Naive B cell (primary cell): ENCODE measurements at places on chromosomes 16 and 17. TPM values are rescaled to one million over a fixed set of nuclear protein-coding genes. Genes with fewer than 3 reads are reported as not detected.

GRCh38 chr17:57722704-57723043, 22.4 kb downstream of the CCDC182 start:
- no peak for DNase-seq

- DNase-seq, result no peak
These were observed 604.7 kb upstream of the SALL1 start for GRCh38 chr16:51755577-51756355.

- DNase-seq, result peak; percentile 97
These were observed 6.8 kb downstream of the UBALD2 start for GRCh38 chr17:76271669-76272540.

GRCh38 chr16:83973581-83974385, 5.7 kb downstream of the NECAB2 start:
- no peak for DNase-seq

DNA sequence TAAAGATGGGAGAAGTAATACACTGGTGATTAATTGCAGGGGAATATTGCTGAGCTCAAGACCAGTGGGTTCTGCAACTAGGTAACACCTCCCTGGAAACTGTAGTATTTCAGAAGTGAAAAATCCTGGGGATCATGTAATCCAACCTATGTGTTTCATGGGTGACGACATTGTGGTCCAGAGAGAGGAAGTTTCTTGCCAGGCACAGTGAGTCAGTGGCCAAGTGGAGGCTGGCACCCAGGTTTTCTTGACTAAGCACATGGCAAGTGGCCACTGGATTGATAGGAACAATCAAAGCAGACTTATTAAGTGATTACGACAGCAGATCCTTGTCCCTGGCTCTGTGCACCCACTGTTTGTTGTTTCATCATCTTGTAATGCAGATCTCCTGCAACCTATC, 14.6 kb upstream of the CIITA start:
- DNase-seq, result no peak

GRCh38 chr17:5033352-5034015, 1.7 kb downstream of the SLC52A1 start:
- no peak for DNase-seq

- DNase-seq, result no peak
These were observed 1747.9 kb downstream of the TP53TG3F start for GRCh38 chr16:35207059-35207999.

DNA sequence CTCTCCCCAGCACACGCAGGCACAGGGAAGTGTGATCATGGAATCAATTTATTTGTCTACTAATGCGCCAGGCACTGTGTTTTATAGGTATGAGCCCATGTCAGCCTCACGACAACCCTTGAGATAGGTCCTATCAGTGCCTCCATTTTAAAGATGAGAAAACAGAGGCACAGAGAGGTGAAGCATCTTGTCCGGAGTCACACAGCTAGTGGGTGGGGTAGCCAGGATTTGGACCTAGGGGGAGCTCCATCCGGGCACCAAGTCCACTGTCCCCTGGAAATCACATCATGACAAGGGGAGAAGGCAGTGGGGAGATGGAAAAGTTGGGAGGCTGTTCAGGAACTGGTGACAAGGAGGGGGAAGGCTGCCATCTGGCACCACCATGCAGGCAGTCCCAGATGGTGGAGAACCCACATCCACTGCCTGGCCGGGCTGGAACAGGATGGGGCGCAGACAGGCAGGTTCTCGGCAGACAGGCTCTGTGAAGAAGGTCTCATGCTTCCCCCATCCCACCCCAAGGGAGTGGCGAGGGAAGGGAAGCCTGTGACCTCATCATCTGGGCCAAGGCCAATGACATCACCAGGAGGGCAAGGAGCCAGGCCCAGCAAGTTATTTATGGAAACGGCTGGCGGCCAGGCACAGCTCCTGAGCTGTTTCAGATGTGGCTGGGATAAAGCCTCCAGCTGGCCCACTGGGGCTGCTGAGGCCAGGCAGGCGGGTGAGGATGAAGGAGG, 126.0 kb upstream of the SDK2 start:
- no peak for DNase-seq

GRCh38 chr16:951660-952301, 19.0 kb downstream of the LMF1 start:
- DNase-seq, result no peak

- no peak for DNase-seq
These were observed 5.1 kb downstream of the GGA2 start for GRCh38 chr16:23505180-23505665.

DNA sequence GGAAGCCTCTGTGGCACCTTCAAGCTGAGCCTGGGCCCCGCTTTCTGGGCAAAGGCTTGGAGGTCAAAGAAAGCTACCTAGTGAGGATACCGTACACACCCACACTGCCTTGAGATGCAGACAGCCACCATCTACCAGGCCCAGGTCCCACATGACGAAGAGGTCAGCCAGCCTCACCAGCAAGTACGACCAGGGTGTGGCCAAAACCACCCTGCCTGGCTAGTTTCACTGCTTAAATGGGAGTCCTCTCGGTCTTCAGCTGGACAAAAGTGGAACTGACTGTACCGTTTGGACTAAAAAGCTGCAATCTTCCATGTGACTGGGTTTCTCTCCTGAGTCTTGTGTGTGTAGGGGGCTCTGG, 21.6 kb downstream of the VASN start:
- DNase-seq, result no peak

- peak; percentile 78 for DNase-seq
These were observed 9.5 kb downstream of the MTMR4 start for GRCh38 chr17:58504826-58505351.

- DNase-seq, result no peak
These were observed 828 bp downstream of the EMP2 start for GRCh38 chr16:10579575-10579964.

GRCh38 chr16:81647527-81647926, 131.6 kb upstream of the PLCG2 start:
- no peak for DNase-seq

GRCh38 chr16:6510261-6510660, 822.4 kb upstream of the RBFOX1 start:
- DNase-seq, result no peak

GRCh38 chr16:15701975-15702970, 52.2 kb downstream of the NDE1 start:
- no peak for DNase-seq

- DNase-seq, result peak; percentile 56
These were observed 7.8 kb upstream of the PDK2 start for GRCh38 chr17:50087246-50087911.

- no peak for DNase-seq
These were observed 15.4 kb downstream of the PLLP start for GRCh38 chr16:57268804-57269800.

GRCh38 chr16:54194334-54194743, 92.2 kb downstream of the IRX3 start:
- DNase-seq, result no peak

DNA sequence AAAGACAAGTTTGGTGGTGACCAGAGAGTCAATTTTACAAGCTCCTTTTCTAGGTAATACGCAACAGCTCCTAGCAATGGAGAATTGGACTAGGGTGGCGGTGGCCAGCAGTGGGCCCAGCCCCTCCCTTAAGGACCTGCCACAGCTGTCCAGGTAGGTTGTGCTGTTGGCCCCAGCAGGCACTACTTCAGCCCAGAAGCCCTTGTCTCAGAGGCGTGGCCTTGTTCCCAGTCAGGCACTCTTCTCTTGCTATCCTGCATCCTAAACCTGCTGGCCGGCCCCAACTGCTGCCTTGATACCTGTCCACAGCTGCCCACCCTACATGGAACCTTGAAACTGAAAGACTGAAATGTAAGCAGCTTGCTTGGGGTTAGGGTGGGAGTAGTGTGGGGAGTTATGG, 989 bp upstream of the GALK1 start:
- DNase-seq, result no peak

- no peak for DNase-seq
These were observed 35.6 kb downstream of the YPEL2 start for GRCh38 chr17:59366773-59367656.

DNA sequence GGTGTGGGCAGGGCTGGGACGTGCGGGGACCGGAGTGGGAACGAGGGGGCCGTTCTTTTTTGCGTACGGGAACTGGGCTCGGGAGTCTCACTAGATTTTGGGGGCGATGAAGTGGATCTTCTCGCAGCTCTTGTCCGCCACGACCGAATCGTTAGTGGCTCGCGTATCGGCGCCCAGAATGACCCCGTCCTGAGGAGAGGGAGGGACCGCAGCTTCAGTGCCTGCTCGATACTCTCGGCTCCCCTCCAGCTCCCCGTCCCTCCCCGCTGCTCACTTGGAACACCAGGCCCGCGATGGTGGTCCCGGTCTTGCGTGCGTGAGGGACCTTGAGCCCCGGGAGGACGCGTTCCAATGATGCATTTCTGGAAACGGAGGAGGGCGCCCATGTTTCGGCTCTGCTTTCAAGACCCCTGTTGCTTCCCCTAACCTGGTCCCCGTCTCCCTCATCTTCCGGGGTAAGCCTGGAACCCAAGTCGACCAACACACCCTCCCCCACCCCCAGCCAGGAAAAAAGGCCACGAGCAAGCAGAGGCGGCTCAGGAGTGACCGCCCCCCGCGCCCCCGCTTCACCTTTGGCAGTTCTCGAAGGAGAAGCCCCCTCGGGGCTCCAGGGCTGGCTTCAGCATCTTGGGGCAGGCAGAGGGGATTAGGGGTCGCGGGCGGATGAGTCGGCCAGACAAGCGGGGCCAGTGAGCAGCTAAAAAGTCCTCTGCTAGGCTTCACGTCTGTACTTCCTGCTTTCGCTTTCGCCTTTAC, at the start of gene PSMB10:
TSS of gene PSMB10 (minus strand) at position 727 of the 756 bp plus-strand sequence. CDS start at position 626, 101 bp downstream.
- no peak for DNase-seq

DNA sequence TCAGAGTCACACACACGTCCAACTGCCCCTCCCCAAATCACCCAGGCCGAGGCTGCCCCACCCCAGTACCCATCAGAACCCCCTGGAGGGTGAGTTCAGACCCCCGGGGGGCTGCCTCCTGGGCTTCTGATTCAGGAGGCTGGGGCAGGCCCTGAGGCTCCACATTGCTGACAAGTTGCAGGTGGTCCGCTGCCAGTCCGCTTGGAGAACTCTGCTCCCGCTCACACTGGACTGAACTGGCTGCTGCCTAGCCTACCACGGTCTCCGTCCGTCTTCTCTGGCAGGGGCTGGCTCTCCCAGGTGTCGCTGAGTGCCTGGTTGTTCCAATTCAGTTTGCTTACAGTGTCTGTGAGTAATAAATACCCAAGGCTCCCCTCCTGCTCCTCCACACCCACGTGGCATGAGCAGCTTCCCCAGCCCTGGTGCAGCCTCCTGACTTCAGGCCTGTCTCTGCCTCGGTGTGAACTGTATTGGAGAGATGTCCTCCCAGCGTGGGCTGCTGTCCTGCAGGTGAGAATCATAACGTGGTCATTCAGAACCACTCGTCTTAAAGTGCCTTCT, 163.4 kb downstream of the LAT start:
- DNase-seq, result no peak

DNA sequence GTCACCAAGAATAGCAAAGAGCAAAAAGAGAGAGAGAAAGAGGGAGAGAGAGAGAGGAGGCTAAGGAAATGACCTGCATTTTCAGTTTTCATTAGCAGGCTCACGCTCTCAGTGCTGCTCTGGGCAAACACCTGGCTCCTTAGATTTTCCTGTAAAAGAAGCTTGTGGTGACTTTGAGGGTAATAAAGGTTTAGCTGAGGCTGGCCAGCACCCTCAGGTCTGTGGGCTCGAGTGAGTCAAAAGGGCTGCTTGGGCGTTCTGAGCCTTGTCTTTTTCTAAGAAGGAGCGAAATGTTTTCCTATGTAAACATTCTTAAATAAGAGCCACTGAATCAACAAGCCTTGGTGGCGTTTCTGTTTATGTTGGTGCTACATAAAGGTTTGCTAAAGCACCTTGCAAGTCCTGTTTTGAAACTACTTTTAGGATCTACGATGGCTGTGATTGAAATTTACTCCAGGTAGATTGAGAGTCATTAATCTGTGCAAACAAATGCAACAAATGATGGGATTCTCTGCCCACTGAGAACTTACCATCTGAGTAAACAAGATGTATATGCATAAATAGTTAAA, 38.8 kb downstream of the SHISA6 start:
- no peak for DNase-seq

DNA sequence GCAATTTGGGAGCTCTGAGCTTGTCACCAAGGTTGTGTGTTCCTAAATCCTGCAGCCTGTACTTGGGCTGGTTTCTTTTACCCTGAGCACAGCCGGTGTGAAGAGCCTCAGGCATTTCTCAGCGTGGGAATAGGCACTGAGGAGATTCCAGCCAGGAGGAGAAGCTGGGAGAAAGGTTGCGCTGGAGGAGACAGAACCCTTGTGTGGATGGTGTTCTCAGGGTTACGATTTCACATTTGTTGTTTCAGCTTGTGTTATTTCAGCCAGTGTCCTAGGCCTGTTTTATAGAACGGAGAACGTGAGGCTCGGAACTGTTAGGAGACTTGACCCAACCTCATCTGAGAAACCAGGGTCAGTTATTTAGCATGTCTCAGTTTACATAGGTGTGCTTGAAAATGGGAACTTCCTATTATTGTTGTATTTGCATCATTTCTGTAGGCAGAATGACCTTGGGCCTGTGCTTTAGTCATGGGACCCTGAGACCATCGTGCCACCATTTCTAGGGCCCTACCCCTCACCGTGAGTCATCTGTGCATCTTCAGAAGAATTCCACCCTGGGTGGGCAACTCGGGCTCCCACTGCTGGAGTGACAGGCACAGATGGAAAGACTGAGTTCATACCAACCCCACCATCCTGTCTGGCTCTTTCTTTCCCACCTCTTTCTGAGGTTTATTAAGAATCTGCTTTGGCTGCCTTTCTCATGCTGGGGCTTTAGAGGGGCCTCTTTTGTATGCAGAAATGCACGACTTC, 134.9 kb downstream of the MSI2 start:
- DNase-seq, result no peak

- no peak for DNase-seq
These were observed 3.3 kb downstream of the LUC7L3 start for GRCh38 chr17:50722746-50723145.

DNA sequence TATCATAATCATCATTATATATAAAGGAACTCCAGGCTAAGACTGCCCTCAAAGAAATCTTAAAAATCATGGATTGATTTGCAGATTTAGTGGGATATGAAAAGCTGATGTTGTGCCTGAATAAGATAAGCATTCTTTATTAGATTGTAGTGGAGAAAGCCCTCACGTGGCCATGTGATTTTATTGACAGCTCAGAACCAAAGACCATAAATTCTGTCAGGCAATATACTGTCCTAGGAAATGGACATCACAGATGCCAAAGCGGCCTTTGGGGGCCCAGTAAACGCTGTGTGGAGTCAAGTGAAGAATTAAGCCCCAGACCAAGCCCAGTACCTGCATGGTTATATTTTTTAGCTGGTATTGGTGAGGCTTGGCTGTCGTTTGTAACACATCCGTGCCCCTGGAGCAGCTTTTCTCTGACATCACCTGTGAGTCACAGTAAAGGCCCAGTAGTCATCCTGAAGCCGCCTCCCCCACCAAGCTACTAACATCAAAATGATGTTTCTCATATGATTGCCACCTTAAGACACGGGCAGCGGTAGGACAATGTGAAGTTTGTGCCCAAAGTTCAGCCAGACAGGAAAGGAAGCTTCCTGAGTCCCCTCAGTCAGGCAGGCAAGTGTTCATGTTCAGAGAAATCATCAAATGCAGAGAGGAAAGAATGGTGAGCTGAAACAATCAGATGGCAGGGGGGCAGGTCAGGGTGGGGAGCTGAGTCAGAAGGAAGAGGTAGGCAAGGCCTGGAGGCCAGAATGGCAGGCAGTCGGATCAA, 209.4 kb downstream of the IRX3 start:
- no peak for DNase-seq

Gene HOXB9
- not detected for polyA plus RNA-seq

Gene CALB2
- polyA plus RNA-seq, result not detected

Gene MYADML2
- polyA plus RNA-seq, result not detected

Gene HNF1B
- 0.09 TPM for polyA plus RNA-seq

Gene TRIM72
- polyA plus RNA-seq, result not detected

Gene FOXL1
- polyA plus RNA-seq, result not detected

Gene NEURL4
- polyA plus RNA-seq, result 1.9 TPM

Gene ADAD2
- polyA plus RNA-seq, result 0.17 TPM
